NCI-H146 (cell line): ENCODE measurements at places on chromosomes 11 and 22.

GRCh38 chr11:69394234-69394868 lies 87.1 kb upstream of the LINC01488 start:
- no peak for DNase-seq

GRCh38 chr11:126461096-126461440 lies 105.6 kb downstream of the ST3GAL4 start:
- DNase-seq = no peak

GRCh38 chr11:122023614-122024250 lies 92.3 kb downstream of the BLID start:
- no peak for DNase-seq

- no peak for DNase-seq
Measured at GRCh38 chr11:15635521-15635920, 520.8 kb downstream of the INSC start.

DNA sequence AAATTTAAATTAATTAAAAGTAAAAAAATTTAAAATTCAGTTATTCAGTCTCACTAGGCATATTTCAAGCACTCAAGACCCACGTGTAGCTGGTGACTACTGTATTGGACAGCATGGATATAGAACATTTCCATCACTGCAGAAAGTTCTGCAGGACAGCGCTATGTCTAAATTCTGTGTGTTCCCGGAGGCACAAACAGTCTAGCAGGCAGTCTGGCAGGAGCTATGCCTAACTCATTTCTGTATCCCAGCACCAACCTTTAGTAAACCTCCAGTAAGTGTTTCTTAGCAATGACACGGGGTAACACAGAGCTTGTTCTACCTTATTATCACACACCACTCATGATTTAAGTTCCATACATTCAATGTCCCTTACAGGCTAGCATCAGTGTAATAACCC lies 48.5 kb downstream of the FAM168A start:
- no peak for DNase-seq

- no peak for DNase-seq
Measured at GRCh38 chr11:17471501-17471900, 5.1 kb downstream of the ABCC8 start.

DNA sequence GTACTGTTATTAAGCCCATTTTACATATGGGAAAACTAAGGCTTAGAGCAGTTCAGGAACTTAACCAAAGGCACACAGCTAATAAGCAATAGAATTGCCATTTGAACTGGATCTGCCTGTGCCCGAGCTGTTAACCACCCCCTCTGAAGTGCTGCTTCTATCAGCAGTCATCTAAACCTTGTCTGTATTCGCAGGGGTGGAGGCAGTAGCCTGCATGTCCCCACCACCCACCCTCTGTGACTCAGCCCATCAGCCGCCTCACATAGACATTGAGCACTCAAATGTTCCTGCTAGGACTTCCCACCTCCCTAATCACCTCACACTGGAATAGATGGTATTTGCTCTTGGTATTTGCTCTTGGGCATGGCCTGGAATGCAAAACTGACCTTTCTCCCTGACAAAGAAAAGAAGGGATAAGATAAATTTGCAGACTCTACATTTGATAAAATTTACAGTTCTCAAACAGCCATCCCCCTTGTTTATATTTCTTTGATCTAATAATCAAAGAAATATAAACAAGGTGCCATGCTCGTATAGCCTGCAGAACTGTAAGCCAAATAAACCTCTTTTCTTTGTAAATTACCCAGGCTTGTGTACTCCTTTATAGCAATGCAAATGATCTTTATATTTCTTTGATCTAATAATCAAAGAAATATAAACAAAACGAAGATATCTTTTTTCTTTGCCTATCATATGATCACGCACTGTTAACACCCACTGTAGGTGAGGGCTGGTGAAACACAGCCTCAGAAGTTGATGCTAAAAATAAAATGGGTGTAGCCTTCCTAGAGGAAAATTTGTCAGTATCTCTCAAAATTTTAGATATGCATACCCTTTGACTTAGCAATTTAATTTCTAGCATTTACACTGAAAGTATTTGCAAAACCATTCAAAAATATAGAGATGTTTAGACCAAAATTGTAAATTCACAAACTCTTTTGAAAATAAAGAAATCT lies 15.9 kb downstream of the DKK3 start:
- peak; percentile 41 for DNase-seq

DNA sequence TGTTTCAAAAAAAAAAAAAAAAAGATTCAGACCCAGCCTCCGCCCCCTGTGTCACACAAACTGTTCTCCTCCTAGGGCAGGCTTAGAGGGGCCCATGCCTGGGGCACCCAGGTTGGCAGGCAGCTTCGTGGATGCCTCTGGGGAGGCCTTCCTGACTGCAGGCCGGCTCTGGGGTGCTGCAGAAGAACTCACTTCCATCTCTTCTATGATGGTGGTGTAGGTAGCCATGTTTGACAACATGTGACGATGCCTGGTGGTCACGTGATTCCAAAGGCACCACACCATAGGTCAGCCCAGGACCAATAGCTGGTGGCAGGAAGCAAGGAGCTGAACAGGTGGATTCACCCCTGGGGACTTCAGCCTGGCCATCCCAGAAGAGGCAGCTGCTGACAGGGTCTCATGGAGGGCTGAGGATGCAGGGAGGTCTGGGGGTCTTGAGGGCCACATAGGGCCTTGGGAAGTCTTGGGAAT lies 24.1 kb upstream of the CELSR1 start:
- DNase-seq = peak; percentile 67

DNA sequence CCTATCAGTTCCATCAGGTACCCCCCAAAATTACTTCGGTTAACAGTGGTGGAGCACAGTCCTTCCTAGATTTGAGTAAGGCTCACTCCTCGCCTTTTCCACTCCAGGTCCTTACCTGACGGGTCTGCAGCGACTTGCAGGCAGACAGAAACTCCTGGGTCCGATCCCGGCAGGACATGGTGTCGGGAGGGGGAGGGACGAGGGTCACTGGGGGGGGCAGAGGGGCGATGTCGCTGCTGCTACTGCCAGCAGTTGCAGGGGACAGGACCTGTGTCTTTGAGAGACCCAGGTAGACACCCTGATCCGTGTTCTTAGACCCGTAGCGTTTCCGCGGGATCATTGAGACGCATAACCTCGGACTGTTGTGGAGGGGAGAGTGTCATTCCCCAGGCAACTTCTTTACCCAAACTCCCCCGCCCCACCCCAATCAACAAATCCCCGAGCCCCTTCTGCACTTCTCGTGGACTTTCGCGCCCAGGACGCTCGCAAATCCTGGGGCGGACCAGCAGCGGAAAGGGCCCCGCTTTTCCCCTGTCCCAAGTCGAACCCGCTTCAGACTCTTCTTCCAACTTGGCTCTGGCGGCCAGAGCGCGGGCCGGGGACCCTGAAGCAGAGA lies 839 bp downstream of the STX5 start:
- DNase-seq = peak; percentile 58

GRCh38 chr22:48342016-48342415 lies 1485.7 kb downstream of the BRD1 start:
- no peak for DNase-seq

DNA sequence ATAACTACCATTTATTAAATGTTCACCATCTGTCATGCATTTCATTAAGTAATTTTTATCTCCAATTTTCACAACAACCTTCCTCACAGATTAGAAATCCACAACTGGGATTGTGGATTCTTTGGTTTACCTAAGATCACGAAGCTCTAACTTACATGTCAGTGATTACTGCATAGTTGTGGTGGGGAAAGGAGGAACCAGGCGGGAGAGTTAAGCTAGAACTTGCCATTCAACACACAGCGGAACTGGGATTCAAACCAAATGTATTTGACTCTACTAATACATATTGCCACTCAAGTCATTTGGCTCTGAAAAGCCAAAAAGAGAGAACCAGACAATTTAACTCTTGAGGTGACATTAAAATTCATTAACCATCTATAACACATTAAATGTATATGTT lies 10.4 kb upstream of the LAYN start:
- no peak for DNase-seq

DNA sequence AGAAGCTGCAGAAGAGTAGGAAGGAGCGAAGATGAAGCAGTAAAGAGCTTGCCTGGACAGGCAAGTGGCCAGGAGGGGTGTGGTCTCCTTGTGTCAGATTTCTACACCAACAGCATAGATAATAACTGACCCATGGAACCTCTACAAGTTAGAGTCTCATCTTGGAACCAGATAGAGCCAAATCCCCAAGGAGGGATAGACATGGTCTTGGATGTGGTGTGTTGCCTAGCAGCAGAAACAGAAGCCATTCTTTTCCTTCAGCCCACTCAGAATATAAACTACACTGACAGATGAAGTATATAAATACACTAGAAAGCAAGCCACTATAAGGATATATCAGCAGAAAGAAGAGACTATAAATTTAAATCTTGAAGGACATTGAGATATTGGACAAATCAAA lies 4.3 kb upstream of the CARD16 start:
- DNase-seq = no peak

GRCh38 chr11:6096417-6096816 lies 11.1 kb upstream of the OR56B4 start:
- no peak for DNase-seq

DNA sequence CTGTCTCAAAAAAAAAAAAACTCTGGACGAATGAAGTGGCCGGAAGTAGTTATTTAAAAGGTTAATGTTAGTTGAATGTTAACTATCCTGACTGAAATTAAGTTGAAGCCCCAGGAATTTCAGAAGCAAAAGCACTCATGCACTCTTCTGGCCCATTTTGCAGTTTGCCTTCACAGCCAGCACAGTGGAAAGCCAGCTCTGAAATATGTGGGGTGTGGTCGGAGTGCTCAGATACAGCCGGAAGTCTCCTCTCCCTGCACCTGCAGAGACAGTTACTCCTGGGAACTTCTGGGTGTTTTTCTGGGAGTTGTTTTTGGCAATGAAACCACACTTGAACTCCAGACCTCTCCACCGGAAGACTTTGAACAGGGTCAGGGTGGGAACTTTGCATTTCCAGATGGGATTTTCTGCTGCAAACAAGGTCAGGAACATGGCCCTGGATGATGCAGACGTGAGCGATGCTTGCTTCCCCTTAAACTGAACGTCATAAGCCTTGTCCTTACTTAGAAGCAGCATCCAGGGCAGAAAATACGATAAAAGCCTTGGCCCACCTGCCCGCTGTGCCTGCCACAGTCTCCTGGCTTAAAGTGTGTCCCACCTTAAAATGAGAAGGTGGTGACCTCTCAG lies 21.5 kb upstream of the CABP2 start:
- no peak for DNase-seq

GRCh38 chr11:18798799-18799469 lies 7.3 kb upstream of the PTPN5 start:
- no peak for DNase-seq

DNA sequence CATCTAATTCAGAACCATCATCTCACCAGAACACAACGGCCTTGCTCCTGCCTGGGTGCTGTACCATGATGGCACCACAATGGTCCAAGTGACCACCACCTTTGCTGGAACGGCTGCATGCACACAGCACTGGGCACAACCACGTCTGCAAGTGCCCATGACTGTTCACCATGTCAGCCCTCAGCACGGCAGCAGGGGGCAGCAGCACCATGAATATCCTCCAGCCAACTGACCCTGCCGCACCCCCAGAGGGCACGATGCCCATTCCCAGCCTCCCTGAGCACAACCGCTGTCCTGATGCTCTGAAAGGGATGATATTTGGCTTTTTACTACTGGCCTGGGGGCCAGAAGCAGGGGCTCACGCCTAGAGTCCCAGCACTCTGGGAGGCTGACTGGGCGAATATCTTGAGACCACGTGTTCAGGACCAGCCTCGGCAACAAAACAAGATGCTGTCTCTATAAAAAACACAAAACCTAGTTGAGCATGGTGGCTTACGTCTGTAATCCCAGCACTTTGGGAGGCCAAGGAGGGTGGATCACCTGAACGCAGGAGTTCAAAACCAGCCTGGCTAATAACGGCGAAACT lies 25.7 kb downstream of the DRD4 start:
- no peak for DNase-seq

GRCh38 chr11:45209891-45210699 lies 63.7 kb downstream of the PRDM11 start:
- no peak for DNase-seq

DNA sequence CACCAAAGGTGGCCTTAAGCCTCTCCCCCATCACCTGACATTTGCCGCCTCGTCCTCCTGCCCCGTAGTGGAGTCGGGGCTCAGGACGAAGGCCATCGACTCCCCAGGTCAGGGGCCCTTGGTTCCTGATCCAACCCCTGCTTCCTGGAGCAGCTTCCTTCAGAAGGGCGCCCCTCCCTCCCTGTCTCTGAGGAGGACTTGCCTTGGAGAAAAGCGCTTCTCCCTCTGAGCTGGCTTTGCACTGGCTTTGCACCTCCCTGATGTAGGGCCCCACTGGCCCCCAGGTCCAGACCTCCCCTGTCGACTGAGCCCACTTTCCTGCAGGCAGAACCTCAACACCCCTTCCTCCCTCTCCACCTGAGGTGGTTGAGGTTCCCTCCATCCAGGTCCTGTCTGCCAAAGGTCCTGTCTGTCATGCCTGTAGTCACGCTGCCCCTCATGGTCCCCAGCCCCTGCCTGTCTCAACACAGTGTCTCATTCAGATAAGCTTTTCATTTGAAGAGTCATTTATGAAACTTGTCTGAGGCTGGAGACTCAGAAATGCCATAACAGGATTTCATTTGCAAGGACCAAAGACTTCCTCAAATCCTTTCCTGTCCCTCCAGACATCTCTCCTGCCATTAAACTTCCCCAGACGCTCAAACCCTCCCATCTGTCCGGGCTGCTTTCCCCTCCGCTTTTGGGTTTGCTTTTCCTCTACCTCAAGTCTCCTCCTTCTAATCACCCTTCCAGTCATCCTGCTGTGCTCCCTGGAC lies 78.4 kb downstream of the MYO7A start:
- no peak for DNase-seq

DNA sequence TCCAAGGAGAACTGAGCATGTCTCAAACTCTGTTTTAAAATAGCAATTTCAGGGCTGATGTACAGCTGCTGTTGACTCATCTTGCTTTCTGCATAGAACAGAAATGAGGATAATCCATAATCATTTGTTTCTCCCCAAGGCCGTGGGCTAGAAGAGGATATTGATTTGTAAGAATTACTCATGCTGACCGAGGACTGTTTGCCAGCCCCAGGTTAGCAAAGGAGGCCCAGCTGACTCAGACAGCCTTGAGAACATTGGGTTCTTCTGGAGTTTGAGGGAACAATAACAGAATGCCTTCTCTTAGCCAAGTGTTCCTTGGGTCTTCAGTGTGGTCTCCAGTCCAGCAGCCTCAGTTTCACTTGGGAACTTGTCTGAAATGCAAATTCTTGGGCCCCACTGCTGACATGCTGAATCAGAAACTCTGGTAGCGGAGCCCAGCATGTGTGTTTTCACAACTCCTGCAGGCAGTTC lies 92.0 kb downstream of the ZC3H12C start:
- DNase-seq = peak; percentile 6

DNA sequence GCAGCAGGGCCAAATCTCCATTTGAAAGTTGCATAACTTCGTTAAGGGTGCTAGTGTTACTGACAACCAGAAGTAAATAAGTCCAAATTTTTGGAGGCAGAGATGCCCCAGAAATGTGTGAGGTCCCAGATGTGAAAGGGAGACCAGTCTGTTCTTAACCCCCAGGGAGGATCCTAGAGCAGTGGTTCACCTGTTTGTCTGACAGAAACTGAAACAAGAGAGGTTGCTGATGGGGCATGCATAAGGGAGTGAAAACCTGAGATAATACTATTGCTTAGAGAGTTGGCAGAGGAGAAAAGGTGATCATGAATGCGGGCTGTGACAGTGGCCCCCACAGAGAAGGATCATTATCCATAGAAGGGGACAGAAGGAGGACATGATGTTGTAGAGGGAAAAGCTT lies 3.8 kb downstream of the CBLIF start:
- no peak for DNase-seq
